AG04449 (cell line): ENCODE measurements at places on chromosomes 5 and 9.

DNA sequence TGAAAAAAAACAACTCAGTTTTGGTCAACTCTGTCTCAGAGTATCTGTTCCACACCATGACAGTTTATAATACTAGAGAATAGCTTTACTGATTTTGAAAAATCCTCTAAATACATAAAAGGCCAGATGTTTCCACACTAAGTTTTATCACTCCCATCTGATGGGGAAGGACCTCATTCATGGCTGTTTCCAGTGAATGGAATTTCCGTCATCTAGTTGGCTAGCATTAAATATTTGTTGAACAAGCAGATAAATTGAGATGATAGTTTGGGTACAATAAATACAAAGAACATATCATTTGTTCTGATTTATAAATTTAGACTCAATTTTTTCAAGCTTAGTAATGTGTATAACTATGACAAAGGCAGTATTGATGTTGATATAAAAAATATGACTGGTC is 408.5 kb downstream of the PTPRD start:
- no peak for DNase-seq

GRCh38 chr9:69391946-69392345 is 66.9 kb downstream of the ENTREP1 start:
- DNase-seq, result no peak

- DNase-seq, result no peak
Observed at GRCh38 chr5:107499237-107499636, 171.5 kb downstream of the EFNA5 start.

DNA sequence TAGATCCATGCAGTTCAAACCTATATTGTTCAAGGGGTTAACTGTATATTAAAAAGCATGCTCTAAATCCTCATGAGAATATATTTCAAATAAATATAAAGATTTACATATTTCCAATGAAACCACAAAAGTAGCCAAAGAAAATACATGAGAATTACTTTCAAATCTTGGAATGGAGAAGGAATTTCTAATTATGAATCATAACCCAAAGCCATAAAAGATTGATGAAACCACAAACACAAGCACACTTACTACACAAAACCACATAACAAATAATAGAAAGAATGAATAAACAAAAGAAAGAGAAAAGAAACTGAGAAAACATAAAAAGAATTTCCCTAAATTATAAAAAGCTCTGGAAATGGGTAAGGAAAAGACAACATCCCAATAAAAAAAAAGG is 16.0 kb downstream of the ERP44 start:
- peak; percentile 17 for DNase-seq
